Left kidney (tissue), 8 donors: ENCODE measurements at places on chromosomes 3 and 15. TPM values are rescaled to one million over a fixed set of nuclear protein-coding genes. Genes with fewer than 3 reads are reported as not detected.

- no peak for DNase-seq
Measured at GRCh38 chr3:86989006-86989405, 1.9 kb downstream of the VGLL3 start.

DNA sequence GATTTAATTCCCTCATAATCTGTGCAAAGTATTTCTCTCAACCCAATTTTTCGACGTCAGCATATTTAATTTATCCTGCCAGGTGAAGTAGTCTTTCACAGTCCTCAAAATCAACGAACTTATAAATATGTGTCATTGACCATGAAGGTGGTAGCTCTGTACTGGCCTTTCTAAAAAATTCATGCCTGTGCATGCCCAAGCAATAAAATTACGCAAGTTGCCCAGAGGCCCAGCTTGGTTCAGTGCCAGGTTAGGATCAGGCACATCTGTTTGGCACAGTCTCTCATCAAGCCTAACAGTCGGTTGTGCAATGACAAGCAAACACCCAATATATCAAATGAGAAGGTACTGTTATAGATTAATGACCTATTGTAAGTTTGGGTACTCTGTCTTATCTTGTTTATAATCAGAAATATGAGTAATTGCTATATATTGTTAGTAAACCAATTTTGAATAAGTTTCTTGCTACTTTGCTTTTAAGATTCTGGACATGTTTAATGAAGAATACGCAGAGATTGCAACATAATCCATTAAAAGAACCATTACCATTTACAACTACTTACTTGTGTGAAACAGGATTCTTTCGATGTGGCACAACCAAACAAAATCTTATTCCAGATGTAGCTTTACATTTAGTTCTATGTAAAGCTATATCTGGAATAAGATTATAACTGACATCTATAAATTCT is 159.0 kb upstream of the IL12A start:
- DNase-seq: no peak

DNA sequence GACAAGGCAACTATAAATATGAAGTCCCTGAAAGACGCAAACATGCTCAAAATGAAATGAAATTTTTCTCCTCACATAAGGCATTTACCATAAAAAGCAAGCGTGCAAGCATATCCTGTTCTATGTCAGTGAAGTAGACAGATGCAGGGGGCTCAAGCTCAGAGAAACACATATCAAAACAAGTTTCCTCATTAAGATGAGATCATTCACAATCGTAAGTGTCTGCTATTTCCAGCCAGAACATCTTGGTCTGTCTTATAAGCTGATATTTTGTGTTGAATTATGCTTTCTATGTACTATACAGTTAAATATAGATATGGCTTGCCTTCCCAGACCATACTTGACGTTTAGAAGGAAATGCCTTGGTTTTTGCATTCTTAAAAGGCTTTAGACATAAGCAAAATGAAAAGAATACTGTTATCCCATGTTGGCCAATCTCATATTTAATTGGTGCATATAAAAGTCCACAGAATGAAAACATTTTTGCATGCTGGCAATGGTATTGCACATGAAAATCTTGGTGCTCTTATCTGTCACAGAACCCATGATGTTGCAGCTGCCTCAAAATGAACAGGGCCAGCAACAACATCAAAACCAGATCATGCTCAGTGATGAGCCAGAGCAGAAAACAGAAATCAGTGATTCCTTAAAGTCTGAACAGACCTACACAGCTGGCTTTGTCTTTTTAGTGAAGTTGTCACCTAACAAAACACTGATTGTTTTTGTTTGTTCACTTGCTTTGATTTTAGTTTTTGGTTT is 65.4 kb downstream of the SIDT1 start:
- DNase-seq: no peak

Gene CPNE9
- polyA plus RNA-seq: not detected

- no peak for DNase-seq
Measured at GRCh38 chr3:51392355-51393133, 1.5 kb downstream of the RBM15B start.

GRCh38 chr15:63884953-63885352 is 51.2 kb upstream of the HERC1 start:
- no peak for DNase-seq

- DNase-seq: no peak
Measured at GRCh38 chr3:140570602-140571001, 107.3 kb upstream of the TRIM42 start.

- no peak for DNase-seq
Measured at GRCh38 chr15:63877713-63878271, 44.0 kb upstream of the HERC1 start.

DNA sequence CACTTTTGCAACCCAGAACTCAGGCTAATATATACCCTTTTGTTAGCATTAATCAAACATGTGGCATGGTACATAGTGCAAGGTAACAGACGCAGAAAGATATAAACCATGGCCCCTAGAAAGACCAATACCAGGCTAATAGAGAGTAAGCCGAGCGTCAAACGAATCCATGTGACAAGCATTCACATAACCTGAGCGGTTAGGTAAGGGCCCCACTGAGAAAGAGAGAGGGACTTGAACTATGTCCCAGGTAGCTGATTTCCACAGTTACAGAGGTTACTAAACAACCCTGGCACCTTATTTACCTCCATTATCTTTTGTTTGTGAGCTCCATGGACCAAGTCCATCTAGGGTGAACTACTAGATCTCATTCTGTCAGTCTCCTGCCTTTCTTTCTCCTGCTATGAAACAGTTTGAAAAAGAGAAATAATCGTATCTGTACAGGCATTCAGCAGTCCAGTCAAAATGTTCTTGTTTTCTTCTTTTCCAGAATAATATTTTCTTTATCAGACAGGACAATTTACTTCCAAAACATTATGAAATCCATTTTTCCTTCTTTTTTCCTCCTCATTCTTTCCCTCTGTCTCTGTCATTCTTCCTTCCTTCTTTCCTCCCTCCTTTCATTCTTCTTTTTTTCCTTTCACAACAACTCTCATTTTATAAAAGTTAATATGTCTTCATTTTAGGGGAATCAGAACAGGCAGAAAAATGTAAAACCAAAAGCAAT is 30.5 kb upstream of the TNFSF10 start:
- no peak for DNase-seq

DNA sequence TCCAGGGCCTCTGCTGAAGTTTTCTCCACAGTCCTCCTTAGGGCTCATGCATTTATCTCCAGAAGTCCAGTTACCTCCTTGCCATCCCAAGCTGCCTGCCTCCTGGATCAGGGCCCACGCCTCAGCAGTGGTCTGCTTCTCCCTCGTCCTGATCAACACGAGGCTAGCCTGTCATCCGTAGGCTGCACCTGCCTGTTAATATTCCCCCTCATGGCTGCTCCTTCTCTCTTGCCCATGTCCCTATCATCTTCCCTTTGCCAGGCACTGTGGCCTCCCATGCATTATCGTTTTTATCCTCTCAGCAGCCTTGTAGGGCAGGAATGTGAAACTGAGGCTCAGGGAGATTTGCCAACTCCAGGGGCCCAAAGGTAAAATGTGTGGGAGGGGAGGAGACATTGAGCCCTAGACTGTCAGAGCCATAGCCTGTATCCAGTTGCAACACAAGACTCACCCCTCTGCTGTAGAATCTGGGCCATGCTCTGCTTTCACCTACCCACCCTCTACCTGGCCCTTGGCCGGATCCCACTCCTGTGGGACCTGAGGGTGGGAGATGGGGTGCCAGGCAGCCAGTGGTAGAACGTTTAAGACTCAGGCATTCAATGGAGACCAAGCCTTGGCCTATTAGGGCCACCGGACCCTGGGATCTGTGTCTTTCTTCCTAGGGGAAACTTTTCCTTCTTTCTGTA is 4.6 kb downstream of the GRM2 start:
- DNase-seq: no peak

DNA sequence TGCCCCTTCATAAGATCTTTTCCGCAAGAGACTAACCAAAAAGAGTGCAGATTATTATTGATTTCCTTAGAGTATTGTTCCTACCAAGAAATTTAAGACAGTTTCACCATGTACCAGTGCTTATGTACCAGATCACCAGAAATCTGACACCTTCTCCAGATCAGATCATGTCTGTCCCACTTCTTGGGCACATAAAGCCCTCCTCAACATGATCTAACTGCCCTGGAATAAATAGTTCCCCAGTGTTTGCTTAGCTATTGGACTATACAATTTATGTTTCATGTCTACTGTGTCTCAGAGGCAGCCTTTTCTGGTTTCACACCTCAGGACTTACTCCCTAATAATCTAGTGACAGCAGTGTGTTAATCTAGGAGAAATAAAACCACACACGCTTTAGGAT is 46.8 kb downstream of the NME9 start:
- no peak for DNase-seq

Gene TMEM212
- polyA plus RNA-seq: 0.32 TPM

- DNase-seq: no peak
Measured at GRCh38 chr15:41930221-41930866, 36.5 kb upstream of the SPTBN5 start.

Gene AP3B2
- 4.8 TPM for polyA plus RNA-seq

Gene ANKRD63
- 0.17 TPM for polyA plus RNA-seq

Gene GPR62
- 0.48 TPM for polyA plus RNA-seq

- no peak for DNase-seq
Measured at GRCh38 chr15:92323525-92323924, 70.2 kb upstream of the ST8SIA2 start.

Gene PTH1R
- 178 TPM for polyA plus RNA-seq

- DNase-seq: no peak
Measured at GRCh38 chr15:33190539-33190938, 4.0 kb downstream of the FMN1 start.

Gene SLC28A2
- 1.0 TPM for polyA plus RNA-seq

DNA sequence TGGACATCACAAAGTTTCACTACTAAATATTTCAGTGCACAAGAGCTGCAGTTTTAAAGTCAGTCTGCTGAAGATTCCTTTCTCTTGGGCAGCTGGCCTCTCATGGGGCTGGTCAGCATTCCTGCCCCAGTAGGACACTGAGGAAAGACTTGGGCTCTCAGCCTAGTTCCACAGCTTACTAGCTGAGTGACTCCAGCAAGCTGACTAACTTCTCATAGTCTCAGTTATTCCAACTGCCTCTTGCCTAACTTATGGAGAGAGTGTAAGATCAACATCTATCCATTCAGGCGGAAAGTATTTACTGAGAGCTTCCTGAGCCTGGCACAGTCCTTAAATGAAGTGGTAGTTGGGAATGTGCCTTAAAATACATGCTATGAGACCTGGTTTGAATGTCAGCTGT is 27.0 kb downstream of the TM4SF4 start:
- DNase-seq: no peak

GRCh38 chr15:58139276-58139988 is 1.3 kb downstream of the AQP9 start:
- DNase-seq: no peak

- DNase-seq: no peak
Measured at GRCh38 chr3:138367911-138368310, 19.5 kb downstream of the MRAS start.

- no peak for DNase-seq
Measured at GRCh38 chr15:52496776-52497470, 31.8 kb downstream of the MYO5A start.

GRCh38 chr3:77464111-77464688 is 424.3 kb downstream of the ROBO2 start:
- DNase-seq: no peak

GRCh38 chr15:28208583-28208982 is 109.5 kb upstream of the OCA2 start:
- no peak for DNase-seq
